ENCODE measurements at places on chromosomes 4 and X.

DNA sequence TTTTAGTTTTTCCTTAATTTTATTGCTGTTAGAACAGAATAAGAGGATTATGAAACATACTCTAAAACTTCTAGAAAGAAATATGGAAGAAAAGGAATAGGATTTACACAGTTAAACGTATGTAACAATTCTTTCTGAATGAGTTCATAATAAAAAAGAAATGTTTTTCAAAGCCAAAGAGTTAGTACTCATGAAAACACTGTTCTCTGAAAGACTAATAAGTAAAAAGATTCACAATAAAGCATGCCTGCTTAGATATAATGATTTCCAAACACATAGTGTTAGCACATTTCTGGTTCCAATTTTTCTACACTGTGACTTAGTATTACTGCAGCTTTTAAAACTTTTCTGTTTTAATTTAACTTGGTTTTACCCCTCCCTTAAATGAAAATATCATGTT lies 49.8 kb upstream of the PRSS48 start:
- no peak for DNase-seq

DNA sequence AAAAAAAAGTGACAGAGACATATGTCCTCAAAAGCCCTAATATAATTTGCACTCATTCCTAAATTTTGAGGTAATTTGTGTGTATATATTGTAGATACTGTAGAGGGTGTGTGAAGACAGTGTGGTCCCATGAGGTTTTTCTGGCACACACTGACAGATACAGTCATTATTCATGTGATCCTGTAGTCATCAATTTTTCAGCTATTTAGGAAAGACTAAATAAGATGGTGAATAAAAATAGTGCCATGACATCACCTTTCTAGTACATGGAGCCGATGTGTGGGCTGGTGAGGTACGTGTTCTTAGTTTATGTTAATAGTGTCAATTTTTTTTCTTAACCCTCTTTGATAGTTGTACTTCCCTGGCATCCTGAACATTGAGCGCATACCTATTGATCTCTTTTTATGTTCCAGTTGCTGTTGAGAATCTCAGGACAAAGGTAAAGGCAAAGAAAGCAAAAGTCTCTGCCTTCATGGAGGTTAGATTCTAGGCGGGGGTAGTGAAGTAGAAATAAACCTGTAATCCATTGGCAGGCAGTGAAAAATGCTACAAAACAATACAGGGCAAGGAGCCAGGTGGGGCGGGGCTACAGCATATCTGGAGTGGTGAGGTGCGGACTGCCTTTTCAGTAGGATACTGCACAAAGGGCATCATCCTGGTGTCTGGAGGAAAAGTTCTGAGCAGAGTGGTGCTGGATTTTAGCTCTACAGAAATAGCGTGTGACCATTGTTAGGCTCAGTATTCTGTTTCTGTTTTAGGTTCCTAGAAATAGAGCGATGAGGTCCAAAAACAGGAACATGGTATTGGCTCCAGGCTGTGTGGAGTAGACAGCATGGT lies 93.8 kb downstream of the ARHGAP10 start:
- no peak for DNase-seq

GRCh38 chrX:56800801-56801200 lies 71.8 kb downstream of the NBDY start:
- no peak for DNase-seq

DNA sequence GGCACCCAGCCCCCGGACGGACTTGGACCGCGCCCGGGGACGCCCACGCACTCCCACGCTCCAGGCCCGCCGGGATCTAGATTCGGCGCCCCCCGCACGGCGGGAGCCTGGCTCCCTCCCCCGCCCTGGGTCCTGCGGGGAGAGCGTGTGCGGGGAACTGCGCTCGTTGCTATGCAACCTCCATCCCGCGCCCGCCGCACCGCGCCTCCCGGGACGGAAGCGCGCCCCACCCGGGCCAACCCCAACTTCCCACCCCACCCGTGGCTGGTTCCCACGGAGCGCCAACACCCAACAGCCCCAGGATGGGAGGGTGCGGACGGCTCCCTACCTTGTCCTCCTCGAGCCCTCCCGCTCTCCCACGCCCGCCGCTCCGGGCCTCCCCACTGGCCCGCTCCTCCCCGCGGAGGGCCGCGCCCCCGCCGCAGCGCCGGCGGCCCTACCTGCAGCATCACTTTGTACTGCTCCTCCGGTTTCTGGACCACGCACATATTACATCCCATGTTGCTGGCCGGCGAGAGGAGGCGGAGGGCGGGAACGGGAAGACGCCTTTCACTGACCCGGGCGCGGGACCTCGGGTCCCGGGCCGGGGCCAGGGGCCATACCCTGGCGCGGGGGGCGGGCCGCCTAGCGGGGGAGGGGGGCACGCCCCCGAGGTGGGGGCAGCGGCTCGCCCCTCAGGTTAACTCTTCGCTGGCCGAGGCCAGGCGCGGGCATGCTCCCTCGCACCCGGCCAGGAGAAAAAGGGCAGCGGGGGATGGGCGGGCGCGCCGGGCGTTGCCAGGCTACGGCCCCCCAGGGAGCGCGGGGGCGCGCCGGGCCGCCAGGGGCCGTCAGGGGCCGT lies at the start of gene PDZD4:
PDZD4 (minus strand) TSS at position 746 of the 841 bp plus-strand sequence; CDS start at position 500, 246 bp downstream.
- DNase-seq, result no peak

- no peak for DNase-seq
Observed at GRCh38 chr4:158836002-158836369, 67.2 kb downstream of the FNIP2 start.

DNA sequence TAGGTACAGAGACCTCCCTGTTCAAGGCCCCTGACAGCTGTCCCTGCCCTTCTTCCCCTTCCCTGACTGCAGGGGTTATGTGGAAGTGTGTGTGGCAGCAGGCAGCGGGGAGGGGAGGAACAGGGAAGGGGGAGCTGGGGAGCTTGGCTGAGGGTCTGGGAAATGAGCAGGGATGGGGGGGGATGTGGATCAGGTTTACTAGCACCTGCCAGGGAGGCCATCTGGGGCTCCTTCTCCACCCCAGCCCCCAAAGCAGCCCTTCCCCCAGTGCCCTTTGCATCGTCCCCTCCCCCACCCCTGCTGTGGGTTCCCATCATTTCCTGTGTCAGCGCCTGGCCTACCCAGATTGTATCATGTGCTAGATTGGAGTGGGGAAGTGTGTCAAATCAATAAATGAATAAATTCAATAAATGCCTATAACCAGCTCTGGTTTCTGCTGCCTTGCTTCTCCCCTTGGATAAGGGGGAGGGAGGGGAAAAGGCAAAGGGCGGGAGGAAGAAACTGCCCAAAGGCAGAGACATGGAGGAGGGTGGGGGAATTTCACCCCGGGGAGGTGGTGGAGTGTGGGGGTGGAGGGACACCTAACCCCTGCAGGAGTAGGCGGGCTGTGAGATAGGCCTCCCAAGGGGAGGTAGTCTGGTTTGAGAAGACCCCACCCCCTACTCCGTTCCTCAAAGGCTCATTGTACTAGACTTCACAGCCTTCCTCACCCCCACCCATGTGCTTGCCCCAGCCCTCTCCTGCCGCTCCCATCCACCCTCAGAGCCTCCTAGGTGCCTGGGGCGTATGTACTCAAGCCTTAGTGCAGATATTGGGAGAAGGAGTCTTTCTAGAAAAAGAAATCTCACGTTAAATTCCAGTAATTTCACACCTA lies 3.2 kb downstream of the CXorf65 start:
- DNase-seq, result peak; percentile 86

DNA sequence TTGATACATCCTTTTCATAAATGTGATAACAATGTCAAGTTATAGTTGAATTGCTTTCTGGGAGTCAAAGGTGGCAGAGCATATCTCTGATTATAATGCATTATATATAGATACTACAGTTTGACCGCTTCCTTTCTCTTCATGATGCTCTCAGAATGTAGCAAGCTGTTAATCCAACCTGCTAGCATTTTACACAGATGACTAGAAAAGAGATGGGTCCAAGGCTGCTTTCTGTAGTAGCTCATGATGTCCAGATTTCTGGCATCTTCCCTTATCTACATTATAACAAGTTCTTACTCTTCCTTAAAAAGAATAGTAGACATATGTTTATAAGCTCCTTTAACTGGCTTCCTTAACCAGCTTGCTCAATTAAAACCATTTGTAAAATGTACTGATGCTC lies 192.0 kb downstream of the NWD2 start:
- DNase-seq, result no peak

GRCh38 chrX:24574743-24575142 lies 72.4 kb downstream of the PCYT1B start:
- DNase-seq, result no peak

All from Caco-2 (cell line).